ENCODE measurements at places on chromosomes 13 and 19.

DNA sequence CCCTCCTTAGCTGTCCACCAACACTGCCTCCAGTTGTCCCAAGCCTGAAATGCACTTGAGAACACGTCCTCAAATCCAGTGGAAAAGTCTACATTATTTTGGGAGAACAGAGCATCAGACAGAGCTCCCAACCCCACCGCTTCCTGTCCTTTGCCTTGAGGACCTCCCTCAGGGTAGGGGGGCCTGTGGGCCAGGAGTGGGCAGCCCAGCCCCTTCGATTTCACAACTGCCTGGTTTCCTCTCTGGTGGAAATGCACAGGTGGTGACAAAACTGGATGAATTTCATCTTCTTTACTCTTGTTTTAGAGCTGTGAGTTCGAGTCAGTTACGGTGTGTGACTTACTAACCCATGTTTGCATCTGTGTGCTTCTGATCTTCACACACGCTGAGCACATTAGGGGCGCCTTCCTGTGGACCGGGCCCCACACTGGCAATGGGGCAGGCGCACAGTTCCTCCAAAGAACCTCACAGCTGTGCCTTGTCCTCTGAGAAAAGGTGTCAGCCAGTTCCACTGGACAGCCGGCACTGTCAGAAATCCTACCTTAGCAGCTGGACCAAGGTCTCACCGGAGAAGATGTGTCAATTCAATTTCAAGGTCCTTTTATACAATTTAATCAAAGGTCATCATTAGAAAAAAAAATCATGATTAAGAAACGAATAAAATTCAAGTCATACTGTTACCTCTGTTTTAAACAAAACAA, 80.2 kb downstream of the IRS2 start:
- no peak for DNase-seq

- DNase-seq: no peak
These were observed 184.8 kb downstream of the KDM4B start for GRCh38 chr19:5153601-5154128.

GRCh38 chr13:37366044-37366770, 232.4 kb downstream of the POSTN start:
- DNase-seq: no peak

GRCh38 chr19:30086916-30087315, 144.9 kb downstream of the URI1 start:
- DNase-seq: no peak

GRCh38 chr13:74145249-74145975, 11.2 kb upstream of the KLF12 start:
- DNase-seq: no peak

- DNase-seq: peak; percentile 94
These were observed at the start of gene ZNF563 for GRCh38 chr19:12333162-12334159. Gene ZNF563, minus strand, starts transcription at chr19:12333633. Its CDS starts 151 bp downstream, at chr19:12333482.

- no peak for DNase-seq
These were observed 5.9 kb downstream of the COL4A1 start for GRCh38 chr13:110301083-110301482.

GRCh38 chr19:2337329-2337707, 8.8 kb downstream of the SPPL2B start:
- DNase-seq: no peak

Measured in hepatic stellate cell (primary cell).